ENCODE measurements at places on chromosomes 11 and 22.

GRCh38 chr11:16946477-16947282 lies 67.5 kb downstream of the PLEKHA7 start:
- no peak for DNase-seq

GRCh38 chr11:33507967-33508366 lies 192.7 kb downstream of the C11orf91 start:
- no peak for DNase-seq

- DNase-seq: no peak
Observed at GRCh38 chr22:49094151-49094550, 733.5 kb downstream of the BRD1 start.

- DNase-seq: no peak
Observed at GRCh38 chr11:8340296-8340695, 76.6 kb upstream of the LMO1 start.

DNA sequence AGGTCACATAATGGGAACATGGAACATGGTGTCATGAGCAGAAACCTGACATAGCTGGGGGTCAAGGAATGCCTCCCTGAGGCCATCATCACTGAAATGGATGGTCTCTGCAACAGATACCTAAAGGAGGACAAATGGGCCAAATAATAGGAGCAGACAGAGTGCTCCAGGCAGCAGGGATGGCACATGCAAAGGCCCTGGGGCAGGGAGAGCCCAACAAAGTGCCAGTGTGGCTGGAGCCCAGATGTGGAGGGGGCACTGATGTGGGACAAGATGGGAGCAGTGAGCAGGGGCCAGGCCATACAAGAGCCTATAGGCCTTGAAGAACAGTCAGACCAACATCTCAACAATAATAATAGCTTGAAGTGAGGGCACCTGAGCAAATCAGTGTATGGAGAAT lies 497.8 kb downstream of the MN1 start:
- DNase-seq: no peak

DNA sequence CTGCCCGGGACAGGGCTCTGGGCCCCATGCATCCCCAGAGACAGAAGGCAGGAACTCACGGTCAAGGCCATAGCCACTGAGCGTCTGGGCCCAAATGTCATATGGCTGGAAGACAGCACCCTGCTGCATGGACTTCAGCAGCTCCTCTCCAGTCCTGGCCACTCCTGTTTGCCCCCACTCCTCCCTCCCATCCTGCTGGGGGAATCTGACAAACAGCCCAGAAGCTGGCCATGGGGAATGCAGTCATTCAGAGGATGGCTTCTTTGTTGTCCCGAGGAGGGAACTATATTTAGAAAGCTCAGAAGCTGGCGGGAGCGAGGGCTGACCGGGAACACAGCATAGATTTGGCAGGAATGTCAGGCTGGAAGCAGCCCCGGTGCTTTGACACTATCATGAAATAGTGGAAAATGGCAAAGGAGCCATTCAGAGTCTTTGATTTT lies 35.0 kb downstream of the DKK3 start:
- no peak for DNase-seq

DNA sequence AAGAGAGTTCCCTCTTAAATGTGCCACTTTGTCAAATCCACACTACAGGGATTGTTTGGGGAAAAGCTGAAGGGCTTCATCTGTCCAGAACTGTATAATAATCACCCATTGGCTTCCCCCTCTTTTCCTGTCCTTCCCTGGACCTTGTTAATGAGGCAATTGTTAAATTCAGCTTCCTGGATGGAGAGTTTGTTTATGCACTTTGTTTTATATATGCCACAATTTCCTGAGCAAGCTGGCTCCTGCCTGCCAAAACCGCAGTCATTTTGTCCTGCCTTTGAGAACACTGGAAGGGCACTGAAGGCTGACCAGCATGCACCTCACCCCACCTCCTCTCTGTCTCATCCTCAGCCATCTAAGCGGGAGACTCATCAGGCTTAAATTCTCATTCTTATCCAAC lies 86.2 kb downstream of the MSANTD4 start:
- DNase-seq: no peak

DNA sequence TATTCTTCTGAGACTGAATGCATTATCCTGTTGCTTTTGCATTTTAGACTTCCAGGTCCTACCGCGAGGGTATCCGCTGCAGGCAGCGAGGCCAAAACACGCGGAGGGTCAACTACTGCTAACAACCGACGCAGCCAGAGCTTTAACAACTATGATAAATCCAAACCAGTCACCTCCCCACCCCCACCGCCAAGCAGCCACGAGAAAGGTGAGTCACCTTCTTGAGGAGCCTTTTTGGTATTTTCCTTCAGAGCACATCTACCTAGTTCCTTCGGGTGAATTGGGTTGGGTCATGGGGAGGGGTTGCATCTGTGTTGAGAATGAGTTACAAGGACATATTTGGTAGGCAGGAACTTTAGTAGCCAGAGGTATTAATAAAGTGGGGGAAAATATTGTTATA lies 179.8 kb downstream of the NAV2 start:
- no peak for DNase-seq

DNA sequence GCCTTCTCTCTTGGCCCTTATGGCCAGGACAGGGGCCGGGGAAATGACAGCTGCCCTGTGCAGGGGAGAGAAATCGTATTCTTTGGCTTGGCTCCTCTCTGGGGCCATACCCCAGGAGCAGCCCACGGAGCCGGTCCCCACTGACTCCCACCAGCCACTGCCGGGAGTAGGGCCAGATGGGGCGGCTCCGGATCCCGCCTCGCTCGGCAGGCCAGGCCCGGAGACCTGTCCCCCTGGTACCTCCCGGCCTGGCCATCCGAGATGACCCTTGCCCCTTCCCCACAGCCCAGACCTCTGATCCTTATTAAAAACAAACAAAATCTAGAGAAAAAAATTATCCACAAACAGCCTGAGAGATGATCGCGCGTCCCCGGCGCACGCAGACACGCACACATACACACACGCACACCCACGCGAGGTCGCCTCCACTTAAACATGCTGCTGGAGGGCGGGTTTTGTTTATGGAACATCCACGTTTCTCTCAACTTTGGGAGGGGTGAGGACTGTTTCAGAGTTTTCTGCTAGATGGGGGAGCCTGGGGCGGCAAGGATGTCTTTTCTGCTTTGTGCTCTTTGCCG lies 59.1 kb downstream of the IGLL1 start:
- no peak for DNase-seq

- no peak for DNase-seq
Observed at GRCh38 chr11:129075757-129076156, 116.4 kb downstream of the ARHGAP32 start.

- no peak for DNase-seq
Observed at GRCh38 chr11:78654071-78654470, 79.4 kb upstream of the NARS2 start.

DNA sequence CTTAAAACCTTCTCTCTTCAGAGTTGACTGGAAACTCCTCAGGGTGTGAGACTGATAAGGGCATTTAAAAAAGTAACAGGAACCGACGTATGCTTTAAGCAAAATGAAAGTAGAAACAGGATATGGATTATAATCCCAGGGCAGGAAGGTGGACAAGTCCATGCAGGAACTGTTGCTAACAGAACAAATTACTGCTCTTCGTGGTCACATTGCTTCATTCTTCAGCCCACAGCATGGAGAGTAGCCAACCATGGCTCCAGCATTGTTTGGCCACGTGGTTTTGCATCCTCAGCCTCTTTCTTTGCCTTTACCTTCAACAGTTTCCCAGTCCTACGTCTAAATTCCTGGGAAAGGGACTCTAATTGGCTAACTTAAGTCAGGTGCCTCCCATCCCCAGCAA lies 563.1 kb upstream of the ISX start:
- no peak for DNase-seq

GRCh38 chr22:36145881-36146280 lies 14.7 kb downstream of the APOL3 start:
- no peak for DNase-seq

- DNase-seq: no peak
Observed at GRCh38 chr11:28619846-28620540, 511.8 kb downstream of the METTL15 start.

DNA sequence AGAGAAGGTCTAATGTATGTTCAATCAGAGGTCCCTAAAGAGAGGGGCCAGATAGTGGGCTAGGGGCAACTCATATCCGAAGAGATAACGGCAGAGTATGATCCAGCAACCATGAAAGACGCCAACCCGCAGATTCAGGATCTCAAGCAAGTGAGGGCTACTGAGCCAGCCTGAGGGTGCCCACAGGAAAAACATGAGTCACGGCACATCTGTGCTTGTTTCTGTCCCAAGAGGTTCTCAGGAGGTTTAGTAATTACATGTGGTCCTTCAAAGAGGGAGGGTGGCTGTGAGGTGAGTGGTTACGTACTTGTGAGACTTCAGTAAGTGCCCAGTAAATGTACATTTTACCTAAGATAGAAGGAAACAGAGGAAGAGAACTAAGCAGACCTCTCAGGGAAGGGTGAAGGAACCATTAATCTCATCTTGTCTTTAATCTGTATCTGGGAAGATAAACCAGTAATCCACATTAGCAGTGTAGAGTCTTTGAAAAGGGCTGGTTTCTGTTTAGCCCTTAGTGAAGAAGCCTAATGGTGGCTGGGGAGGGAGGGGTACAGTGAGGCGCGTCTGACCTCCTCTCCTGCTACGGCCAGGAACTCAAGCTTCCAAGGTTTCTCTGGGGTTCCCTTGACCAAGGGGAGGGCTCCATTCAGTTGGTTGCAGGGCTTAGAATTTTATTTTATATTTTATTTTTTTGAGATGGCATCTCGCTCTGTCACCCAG lies 10.2 kb downstream of the SIRT3 start:
- no peak for DNase-seq

- DNase-seq: no peak
Observed at GRCh38 chr11:79439886-79440570, 802 bp downstream of the TENM4 start.

GRCh38 chr11:8031248-8032115 lies 44.3 kb downstream of the EIF3F start:
- no peak for DNase-seq

DNA sequence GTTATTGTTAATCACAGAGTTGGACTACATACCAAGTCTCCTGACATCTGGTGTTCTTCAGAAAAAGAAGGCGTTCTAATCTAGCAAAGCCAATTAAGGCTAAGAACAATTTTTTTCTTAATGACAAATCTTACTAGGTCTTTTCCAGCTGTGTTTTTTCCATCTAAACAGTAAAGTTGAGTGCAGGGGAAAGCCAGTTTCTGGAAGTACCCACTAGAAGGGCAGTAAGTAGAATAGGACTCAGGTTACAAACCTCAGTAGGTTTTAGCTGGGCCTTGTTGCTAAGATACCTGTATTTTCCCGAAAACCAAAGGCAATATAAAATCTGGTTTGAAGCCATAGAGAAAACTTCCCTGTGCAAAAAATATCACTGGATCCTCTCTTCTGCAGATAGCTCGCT lies 351.9 kb downstream of the ETS1 start:
- no peak for DNase-seq

GRCh38 chr22:30314915-30315314 lies 11.8 kb downstream of the TBC1D10A start:
- DNase-seq: no peak

- no peak for DNase-seq
Observed at GRCh38 chr11:60658409-60658808, 41.0 kb upstream of the MS4A8 start.

DNA sequence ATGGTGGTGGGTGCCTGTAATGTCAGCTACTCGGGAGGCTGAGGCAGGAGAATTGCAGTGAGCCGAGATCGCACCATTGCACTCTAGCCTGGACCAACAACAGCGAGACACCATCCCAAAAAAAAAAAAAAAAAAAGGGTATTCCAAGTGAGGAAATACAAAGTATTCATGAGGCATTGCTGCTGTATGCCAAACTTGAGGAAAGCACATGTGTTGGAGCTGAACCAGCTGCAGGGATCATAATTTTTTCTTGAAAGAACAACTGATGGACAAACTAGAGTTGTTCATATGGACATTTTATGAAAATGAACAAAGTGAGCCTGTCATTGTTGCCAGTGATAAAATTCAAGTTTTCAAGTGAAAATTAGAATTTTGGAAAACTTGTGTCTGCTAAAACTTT lies 15.8 kb downstream of the MARK2 start:
- no peak for DNase-seq

GRCh38 chr22:22901578-22902218 lies 14.1 kb downstream of the IGLL5 start:
- no peak for DNase-seq

DNA sequence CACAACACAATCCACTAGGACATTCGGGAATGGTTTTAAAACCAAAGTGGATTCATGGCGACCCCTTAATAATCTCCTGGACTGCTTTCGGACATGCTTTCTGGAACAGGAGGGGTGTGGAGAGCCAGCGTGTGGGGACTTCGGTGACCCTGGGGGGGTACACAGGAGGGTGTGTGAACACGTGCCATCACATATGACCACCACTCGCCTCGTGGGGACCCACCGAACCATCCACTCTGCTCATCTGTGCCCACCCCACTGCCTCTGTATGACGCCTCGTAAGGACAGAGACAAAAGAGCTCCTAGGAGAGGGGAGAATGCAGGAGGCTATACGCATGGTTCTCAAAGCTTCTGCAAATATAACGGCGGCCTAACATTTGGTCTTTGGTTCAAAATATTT lies 8.9 kb downstream of the LTO1 start:
- DNase-seq: no peak

GRCh38 chr11:74357449-74357848 lies 40.8 kb downstream of the PGM2L1 start:
- no peak for DNase-seq

DNA sequence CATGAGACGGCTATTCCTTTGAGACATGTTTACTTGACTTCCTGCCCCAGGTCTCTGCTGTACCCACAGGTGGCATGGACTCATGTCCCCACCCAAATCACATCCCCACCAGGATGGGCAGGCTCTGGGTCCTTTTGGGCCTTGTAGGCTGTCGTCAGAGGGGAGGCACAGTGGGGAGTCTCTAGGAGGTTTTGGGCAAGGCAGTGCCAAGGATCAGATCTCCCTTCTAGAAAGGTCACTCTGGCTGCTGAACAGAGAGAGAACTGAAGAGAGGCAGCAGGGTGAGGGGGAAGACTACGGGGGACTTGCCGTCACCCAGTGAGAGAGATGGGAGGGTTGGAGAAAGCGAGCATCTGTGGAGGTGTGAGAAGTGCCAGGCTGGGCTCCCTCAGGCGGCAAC lies 4.6 kb upstream of the KCNQ1OT1 start:
- DNase-seq: no peak

GRCh38 chr11:13269775-13270174 lies 7.8 kb upstream of the BMAL1 start:
- DNase-seq: no peak

DNA sequence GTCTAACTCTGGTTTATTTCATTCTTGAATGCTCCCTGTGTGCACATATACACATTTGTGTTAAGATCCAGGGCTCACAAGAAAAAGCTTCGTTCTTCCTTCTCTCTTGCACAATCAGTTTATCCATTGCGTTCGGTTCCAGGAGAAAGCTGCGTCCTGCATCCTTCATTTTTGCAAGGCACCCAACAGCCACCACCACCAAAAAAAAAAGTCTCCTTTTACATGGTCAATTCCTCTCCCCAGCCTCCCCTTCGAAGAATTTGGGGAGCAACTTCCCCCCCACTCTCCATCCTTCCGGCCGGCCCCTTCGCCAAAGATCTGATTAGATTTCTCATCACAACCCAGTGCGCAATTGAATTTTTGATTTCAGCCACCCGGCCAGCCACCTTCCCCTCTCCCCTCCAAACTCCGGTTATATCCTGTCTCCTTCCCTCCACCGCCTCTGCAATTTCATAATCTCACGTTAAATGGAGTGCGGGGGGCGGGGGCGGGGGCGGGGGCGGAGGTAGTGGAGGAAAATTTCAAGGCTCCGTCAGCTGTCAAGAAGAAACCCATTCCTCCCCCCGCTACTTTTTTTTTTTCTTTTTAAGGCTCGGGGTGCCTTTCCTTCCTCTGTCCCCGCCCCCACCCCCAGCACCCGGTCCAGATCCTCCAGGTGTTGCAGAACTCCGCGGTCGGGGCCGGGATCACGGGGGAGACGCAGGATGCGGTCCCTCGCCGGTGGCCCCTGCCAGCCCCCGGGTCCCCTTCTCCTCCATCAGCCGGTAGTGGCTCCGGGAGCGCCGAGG lies 1166.5 kb downstream of the LRRC4C start:
- DNase-seq: no peak
